ENCODE measurements at places on chromosomes 2 and 18.

- DNase-seq, result no peak
These were observed 167.3 kb upstream of the CYRIA start for GRCh38 chr2:16832910-16833309.

DNA sequence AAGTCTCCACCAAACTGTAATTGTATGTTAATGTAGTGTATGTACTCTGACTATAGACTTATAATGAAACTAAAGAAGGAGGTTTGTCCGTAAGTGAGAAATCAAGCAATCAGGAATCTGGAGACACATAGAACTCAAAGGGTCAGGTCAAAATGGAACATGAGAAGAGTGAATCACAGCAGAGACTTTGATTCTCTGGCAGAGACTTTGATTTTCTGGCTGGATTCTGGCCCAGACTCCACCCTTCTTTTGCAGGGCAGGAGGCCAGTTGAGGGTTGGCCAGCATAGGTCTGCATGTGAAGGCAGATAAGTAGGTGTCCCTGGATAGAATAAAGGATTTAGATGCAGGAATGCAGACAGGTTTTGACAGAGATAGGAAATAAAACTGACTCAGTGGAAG, 11.0 kb upstream of the NCKAP5 start:
- no peak for DNase-seq

DNA sequence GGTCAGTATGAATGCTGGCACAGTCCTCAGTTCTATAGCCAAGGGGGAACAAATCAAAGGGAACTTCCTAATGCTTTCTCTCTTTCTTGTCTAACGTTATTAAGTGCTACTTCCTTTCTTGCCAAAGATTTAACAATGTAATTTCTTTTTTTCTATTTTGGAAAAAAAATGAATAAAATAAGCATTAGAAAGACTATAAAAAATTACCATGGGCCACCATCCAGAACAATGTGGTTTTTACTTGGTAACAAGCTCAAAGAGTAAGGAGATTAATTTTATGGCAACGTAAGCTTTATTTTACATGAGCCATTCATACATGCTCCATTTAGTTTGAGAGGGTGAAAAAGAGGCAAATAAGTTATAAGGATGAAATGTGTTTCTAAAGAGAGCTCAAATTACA, 40.1 kb downstream of the SERPINE2 start:
- no peak for DNase-seq

DNA sequence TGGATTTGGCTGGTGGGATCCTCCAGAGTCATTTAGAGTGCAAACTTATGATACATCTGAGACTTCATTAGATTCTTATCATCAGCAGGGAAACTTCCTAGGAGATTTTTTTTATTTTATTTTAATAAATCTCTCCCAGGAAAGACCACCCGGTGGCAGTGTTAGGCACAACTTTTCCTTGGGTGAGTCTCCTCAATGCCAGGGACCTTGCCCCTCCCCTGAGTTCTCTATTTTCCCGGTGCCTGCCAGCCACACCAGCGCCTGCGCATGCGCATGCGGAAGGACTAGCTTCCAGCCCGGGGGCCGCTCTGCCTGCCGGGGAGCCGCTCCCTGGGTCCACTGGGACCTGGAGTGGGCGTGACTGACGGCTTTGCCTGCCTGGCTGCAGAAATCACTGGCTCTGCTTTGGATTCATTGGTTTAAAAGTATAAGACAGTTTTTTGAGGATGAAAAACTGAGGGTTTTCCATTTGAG, 86.6 kb downstream of the TMEM182 start:
- peak; percentile 93 for DNase-seq

GRCh38 chr2:101179982-101180381, 28.8 kb upstream of the TBC1D8 start:
- no peak for DNase-seq

- no peak for DNase-seq
These were observed 89.4 kb upstream of the TAF1B start for GRCh38 chr2:9753665-9754531.

- DNase-seq, result no peak
These were observed 11.7 kb downstream of the VIT start for GRCh38 chr2:36708041-36708741.

- DNase-seq, result no peak
These were observed 96.3 kb downstream of the ACVR1 start for GRCh38 chr2:157779794-157780193.

DNA sequence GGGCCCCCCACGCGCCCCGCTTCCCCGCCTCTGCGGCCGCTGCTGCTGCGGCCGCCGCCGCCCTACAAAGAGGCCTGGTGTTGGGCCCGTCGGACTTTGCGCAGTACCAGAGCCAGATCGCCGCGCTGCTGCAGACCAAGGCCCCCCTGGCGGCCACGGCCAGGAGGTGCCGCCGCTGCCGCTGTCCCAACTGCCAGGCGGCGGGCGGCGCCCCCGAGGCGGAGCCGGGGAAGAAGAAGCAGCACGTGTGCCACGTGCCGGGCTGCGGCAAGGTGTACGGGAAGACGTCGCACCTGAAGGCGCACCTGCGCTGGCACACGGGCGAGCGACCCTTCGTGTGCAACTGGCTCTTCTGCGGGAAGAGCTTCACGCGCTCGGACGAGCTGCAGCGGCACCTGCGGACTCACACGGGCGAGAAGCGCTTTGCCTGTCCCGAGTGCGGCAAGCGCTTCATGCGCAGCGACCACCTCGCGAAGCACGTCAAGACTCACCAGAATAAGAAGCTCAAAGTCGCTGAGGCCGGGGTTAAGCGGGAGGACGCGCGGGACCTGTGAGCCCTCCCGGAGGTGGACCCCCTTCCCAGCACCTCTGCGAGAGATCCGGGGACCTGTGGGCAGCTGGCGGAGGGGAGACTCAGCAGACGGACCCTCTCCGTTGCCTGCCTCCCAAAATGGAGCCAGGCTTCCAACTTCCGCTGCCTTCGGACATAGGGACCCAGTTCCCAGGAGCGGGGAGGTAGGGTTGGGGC, 1.9 kb downstream of the SP5 start:
- DNase-seq, result peak; percentile 86

- no peak for DNase-seq
These were observed 400.7 kb upstream of the TNP1 start for GRCh38 chr2:217260441-217261115.

- no peak for DNase-seq
These were observed 117.5 kb downstream of the EPHA4 start for GRCh38 chr2:221454459-221455105.

GRCh38 chr2:219278655-219279150, 463 bp upstream of the DNAJB2 start:
- DNase-seq, result no peak

DNA sequence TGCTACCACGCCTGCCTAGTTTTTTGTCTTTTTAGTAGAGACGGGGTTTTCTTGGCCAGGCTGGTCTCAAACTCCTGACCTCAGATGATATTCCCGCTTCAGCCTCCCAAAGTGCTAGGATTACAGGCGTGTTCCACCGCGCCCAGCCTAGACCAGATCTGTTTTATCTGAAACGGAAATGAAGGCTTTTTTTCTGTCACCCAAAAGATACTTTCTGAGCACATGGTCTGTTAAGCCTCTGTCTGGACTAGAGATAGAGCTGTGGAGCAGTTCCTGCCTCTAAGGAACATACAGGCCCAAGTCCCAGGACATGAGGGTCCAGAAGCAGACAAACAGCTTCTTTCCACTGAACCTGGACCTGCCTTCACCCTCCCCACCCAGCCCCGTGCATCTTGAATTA, 43.6 kb upstream of the PTMA start:
- DNase-seq, result no peak

DNA sequence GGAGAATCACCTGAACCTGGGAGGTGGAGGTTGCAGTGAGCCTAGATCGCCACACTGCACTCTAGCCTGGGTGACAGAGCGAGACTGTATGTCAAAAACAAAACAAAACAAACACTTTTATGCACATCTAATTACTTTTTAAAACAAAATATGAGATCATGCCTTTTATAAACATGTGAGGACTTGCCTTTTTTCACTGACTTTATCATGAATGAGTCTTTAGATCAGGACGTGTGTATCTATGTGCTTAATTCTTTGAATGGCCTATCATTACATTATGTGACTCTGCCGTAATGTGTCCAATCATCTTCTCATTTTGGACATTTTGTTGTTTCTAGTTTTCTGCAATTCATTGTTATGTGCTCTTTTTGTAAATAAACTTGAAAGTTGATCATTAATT, 58.7 kb downstream of the FAM117B start:
- no peak for DNase-seq

DNA sequence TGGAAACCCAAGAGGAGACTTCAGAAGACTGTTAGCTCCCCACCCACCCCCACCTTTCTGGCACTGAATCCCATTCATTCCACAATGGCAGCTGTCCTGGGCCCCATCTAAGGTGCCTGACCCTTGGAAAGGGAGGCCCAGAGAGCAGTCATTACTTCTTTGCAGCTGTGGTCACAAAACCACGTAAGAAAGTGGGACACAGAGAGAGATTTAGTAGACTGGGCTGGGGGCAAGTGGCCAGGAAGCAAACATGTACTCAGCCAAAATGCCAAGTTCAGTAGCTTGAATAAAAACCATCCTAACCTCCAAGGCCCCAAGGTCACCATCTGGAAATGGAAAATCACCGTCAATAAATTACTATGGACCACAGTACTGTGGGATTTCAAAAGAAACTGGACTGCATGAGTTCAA, 381.4 kb downstream of the TNS1 start:
- DNase-seq, result no peak
